ENCODE measurements at places on chromosomes 4 and X.

GRCh38 chr4:53748328-53748772 lies 157.1 kb upstream of the LNX1 start:
- DNase-seq: no peak

- no peak for DNase-seq
Measured at GRCh38 chrX:123600181-123600580, 132.7 kb downstream of the THOC2 start.

DNA sequence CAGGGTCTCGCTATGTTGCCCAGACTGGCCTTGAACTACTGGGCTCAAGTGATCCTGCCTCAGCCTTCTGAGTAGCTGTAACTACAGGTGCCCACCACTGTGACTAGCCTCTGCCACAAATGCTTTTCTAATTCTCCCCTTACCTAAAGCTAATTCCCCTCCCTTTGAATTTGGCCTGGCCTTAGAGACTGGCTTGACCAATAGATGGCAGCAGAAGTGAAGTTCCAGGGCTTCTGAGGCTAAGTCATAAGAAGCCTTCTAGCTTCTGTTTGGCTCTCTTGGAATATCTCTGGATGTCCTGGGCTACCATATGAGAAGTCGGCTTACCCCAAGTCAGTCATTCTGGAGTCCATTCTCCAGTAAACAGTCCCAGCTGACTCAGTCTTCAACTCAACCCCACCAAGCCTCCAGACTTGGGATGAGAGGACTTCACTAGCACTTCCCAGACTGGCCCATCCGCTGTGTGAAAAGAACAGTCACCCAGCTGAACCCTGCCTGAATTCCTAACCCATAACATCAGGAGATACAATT lies 61.0 kb downstream of the HPRT1 start:
- DNase-seq: peak; percentile 54

- DNase-seq: no peak
Measured at GRCh38 chr4:180335566-180335965, 1907.6 kb upstream of the TENM3 start.

DNA sequence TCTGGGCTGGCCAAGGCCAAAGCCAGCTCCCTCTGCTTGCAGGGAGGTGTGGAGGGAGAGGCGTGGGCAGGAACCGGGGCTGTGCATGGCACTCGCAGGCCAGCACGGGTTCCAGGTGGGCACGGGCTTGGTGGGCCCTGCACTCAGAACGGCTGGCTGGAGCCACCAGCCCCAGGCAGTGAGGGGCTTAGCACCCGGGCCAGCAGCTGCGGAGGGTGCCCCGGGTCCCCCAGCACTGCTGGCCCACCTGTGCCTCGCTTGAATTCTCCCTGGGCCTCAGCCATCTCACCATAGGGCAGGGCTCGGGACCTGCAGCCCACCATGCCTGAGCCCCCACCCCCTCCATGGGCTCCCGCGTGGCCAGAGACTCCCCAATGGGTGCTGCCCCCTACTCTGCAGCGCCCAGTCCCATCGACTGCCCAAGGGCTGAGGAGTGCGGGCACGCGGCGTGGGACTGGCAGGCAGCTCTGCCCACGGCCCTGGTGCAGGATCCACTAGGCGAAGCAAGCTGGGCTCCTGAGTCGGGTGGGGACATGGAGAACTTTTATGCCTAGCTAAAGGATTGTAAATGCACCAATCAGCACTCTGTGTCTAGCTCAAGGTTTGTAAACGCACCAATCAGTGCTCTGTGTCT lies 193.9 kb downstream of the LARP7 start:
- no peak for DNase-seq

- no peak for DNase-seq
Measured at GRCh38 chr4:100960232-100960631, 387.1 kb downstream of the PPP3CA start.

DNA sequence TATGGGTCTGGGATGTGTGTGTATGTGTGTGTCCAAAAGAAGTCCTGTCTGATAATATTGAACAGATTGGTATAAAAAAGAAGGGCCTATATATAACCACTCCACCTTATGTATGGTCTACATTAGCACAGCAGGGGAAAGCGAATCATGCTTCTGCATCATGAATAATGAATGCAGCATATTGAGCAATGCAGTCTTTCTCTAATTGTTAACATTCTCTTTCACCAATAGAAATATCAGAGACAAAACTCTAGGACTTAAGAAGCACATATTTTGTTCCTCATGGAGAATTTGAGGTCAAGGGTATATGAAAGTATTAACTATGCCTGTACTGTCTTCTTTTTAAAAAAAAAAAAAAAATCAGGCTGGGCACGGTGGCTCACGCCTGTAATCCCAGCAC lies 264.3 kb upstream of the NOCT start:
- DNase-seq: no peak

GRCh38 chrX:2487366-2487765 lies 13.4 kb downstream of the DHRSX start:
- no peak for DNase-seq

- no peak for DNase-seq
Measured at GRCh38 chr4:24655326-24655725, 71.0 kb upstream of the DHX15 start.

DNA sequence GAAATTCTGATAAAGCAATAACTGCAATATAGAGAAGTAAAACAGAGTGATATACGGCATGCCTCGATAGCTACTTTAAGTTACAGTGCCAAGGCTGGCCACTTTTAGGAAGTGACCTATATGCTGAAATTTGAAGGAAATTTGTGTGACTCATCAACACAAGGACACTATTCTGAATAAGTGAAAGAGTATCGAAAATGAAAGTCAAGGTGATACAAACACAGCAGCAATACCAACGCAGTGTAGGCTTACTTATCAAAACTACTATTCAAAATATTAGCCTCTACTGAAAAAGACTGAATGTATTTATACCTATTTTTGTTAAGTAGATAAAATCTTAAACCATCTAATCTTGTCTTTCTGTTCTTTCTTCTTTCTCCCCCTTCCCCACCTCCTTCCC lies 459.9 kb upstream of the GNPDA2 start:
- peak; percentile 44 for DNase-seq

DNA sequence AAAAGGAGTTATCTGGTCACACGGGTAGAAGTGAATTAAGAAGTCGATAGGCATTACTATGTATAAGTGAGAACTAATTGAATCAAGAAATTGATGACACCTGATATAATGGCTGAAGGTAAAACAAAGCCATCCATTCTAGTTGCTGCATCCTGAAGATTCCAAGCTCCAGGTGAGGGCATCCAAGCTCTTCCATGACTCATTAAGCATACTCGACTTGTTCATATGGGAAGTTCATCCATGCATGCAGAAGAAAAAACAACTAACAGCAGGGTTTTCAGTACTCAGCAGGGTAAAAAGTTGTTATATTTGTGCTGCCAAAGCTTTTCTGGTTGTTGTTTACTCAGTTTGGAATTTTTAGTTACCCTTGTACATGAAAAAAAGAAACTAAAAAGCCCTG lies 508.0 kb upstream of the CXorf51A start:
- no peak for DNase-seq

DNA sequence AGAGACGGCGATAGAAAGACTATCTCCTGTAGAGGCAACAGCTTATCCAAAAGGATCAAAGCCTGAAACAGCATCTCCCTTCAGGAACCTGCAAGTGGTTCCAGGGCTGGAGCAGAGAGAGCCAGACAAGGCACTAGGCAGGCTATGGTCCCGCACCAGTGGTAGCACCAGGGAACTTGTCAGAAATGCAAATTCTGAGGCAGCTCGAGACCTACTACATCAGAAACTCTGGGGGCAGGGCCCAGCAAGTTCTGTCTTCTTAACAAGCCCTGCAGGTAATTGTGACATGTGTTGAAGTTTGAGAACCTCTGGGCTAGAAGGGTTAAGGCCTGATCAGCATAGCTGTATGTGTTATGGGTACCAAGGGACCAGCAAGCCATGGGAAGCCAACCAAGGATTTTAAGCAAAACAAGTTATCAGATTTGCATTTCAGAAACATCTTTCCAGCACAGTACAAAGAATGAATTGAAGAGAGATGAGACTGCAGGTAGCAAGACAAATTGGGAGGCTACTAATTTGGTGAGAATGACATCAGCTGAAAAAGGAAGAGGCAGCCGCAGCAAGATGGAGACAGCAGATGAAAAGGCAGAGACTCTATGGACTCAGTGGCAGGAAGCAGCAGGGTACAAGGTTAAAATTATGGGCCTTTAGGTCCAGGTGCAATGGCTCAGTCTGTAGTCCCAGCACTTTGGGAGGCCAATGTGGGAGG lies 139.7 kb downstream of the TSPAN5 start:
- DNase-seq: no peak

DNA sequence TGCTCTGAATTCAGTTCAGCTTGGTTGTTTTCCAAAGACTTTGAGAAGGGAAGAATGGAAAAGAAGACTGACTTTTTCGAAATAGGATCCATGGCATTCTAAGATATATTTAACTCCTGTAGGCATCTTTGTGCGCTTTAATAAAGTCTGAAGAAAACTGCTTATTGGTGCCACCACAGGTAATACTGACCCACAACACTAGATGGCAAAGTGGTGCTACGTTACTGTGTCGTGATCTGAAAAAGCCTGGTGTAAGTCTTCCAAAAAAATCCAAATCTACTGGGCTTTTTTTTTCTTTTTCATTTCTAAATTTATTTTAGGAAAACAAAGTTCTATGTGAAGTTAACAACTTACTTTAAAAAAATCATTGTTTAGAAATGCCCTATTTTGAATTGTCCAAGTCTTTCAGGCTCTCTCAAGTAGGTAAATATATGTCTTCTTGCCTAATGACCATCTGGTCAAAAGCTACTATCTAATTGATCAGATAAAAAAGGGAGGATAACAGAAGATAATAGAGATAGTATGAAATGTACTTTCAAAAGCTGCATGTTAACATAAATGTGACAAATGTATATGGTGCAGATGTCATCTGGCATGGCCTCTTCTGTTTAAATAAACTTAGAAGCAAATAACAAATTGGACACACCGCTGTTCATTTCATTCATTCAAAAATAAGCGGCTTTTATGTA lies 47.0 kb upstream of the MID1IP1 start:
- DNase-seq: peak; percentile 37

- DNase-seq: no peak
Measured at GRCh38 chrX:5916945-5917344, 311.7 kb downstream of the NLGN4X start.

DNA sequence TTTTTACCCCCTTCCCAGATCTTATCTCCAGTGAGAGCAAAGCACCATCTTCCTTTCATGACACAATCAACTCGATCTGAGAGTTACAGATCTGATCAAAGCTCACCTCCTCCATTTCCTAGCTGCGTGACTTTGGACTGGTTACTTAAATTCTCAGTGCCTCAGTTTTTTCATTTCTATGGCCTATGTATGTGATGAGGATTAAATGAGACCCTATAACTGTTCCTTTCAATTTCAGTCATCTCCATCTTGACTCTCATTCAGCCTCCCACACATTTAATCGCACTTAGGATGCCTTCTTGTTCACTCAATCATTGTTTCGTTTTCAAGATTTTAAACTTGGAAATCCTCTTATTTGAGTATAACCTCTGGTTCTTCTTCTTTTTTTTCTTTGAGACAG lies 20.1 kb upstream of the CXCR3 start:
- DNase-seq: no peak

DNA sequence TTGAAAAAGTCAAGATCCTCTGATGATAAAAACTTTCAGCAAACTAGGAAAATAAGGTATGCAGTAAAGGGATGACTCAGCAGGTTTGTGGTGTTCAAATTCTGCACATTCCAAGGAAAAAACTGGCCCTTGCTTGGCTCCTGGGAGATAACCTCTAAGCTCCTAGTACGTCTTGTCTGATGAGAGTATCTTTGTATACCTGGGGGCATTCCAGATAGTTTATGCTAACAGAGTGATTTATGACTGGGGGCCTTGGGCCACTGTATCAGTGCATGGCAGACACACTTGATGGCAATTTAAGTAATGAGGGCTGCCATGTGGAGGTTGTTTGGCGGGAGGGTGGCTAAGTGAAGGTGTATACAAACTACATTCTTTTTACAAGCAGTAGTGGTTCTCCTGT lies 56.9 kb downstream of the NSG1 start:
- peak; percentile 40 for DNase-seq

DNA sequence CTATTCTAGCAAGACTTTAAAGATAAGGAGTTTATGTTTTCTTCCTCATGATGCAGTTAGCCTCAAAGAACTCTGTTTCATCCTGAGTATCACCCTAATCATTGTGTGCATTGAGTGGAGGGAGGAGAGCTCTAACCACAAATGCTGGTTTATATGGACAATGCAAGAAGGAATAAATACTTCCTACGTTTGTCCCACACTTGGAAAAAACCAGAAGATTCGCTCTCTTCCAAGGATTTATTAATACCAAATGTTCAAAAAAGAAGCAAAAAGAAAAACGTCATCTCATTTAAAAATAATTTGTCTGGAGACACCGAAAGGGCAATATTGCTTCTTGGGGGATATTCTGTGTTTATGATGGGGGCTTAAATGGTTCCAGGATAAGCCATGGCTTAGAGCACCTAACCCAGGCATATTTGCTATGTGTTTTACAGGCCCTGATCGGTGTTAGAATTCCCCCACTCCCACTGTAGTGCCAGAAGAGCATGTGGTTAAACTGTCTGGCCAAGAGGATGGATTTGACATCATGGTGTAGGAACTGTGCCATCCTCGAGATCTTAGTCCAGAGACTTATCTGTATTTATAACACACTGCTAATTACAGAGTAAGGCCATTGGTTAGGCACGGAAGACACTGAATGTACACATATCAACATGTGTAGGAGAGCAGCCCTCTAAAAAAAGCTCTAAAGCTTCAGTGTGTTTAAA lies 227.2 kb downstream of the ANK2 start:
- no peak for DNase-seq

DNA sequence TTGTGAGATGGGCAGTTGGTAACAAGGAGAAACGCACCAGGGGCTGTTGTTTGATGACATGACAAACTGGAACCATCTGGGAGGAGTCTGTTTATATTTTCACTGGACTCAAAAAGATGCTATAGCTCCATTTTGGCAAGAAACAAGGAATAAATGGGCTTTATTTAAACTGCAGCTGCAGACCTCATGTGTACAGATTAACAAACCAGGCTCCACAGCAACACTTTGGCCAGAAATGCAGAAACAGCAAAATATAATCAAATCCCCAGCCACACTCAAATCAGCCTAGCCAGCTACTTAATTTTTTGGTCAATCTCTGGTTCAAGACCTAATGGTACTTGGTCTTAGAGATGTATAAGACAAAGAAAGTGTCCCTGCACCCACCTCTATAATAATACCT lies 52.7 kb downstream of the ASB9 start:
- DNase-seq: no peak

DNA sequence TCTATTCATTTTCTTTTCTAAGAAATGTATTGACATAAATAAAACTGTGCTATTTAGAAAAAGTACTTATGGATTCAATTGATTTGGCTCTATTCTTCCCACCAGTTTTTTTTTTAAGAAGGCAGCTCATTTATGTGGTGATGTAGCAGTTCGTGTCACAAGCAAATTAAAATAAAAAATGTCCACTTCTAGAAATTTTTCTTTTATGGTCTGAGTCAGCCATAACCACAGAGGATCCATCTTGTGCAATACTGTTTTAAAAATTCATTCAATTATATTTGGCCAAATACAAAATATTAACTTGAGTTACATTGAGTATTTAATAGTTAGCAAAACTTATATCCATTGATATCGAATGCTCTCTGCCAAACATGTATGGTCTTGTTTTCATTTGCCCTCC lies 207.9 kb upstream of the FAT1 start:
- DNase-seq: no peak
